Skeletal muscle cell (primary cell): ENCODE measurements at places on chromosomes 13 and 19.

DNA sequence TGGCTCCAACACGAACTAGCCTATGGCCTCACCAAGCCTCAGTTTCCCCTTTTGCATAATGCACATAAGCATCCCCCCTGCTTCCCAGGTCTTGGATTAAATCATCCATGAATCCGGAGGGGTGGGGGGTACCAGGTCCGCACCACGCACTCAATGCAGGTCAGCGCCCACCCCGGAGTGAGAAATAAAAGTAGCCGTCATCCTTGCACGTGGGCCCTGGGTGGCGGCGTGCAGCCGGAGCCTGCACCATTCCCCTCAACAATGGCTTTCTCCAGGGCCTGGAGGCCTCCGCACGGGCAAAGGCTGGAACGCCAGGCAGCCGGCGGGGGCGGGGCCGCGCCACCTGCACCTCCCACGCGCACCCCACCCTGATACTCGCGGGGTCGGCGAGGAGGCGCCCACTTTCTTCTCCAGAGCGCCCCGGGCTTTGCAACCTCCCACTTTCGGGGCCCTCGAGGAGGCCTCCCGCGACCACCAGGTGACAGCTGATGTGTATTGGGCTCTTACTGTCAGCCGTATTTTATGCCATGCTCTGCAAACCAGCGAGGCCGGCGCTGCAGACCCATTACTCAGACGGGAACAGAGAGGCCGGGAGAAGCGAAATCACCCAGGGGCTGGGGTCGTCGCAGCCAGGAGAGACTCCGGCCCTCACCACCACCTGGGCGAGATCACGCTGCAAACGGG, 767 bp upstream of the GADD45B start:
- DNase-seq: no peak

DNA sequence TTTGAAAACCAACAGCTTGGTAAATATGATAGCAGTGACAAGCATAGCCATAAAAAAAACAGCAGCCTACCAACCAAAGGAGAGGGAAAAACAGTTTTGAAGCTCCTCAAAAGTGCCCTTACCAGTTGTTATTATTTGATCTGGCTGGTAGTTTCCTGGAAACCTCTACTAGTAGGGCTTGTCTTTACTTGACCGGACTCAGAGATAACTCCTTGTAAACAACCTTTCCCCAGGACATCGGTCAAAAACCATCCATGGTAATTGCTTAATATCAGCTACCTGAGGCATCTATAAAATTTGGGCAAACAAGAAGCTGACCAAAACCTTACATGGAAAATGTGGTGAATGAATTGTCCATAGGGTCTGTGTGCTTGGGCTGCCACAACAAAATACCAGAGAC, 210.9 kb downstream of the FGF14 start:
- no peak for DNase-seq

DNA sequence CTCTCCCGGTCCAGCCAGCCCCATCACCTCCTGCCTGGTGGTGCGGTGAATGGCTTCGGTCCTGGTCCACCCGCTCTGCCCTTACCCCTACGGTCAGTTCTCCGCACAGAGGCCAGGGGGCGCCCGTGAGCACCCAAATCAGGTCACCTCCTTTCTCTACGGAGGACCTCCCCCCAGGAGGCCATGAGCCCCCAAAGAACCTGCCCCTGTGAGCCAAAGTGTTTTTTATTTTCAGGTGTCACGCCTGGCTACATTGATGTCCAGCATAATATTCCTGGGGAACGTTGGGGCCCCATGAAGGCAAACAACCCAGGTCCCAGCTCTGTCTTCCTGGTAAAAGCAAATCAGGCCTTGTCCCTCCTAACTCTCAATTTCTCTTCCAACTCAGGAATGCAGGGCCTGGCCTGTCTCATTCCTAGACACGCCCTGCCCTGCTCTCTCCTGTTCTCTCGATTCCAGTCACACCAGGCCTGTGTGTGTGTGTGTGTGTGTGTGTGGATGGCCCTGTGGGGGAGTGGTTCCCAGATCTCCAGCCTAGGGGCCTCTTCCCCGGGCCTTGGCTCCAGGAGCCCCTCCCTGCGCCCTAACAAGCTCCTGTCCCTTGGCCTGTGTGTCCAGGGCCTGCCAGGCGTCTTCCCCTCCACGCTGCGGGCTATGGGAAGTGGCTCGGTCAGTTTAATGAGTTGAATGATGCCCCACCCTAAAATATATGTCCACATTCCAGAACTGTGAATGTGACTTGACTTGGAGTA, 9.7 kb upstream of the GIPC1 start:
- peak; percentile 33 for DNase-seq

- DNase-seq: no peak
Measured at GRCh38 chr19:6048793-6049405, 61.4 kb downstream of the RFX2 start.

- no peak for DNase-seq
Measured at GRCh38 chr19:58546019-58546530, 2.2 kb downstream of the TRIM28 start.

GRCh38 chr13:92719868-92720267, 506.7 kb upstream of the GPC6 start:
- no peak for DNase-seq

DNA sequence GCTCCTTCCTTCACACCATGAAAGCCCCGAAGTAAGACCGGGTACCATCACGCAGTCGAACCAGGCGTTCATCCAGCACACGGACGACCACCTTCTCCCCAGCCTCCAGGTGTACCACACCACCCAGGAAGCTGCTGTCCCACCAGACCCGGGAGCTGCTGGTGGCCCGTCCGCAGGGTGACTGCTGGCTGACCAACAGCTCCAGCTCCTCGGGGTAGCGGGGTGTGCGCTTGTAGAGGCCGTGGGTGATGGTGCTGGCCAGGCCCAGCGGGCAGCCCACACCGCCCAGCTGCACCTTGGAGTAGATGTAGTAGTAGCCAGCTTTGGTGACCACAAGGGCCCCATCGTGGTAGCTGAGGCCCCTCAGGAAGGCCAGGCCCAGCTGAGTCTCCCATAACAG, 5.0 kb downstream of the TNFSF14 start:
- DNase-seq: no peak

DNA sequence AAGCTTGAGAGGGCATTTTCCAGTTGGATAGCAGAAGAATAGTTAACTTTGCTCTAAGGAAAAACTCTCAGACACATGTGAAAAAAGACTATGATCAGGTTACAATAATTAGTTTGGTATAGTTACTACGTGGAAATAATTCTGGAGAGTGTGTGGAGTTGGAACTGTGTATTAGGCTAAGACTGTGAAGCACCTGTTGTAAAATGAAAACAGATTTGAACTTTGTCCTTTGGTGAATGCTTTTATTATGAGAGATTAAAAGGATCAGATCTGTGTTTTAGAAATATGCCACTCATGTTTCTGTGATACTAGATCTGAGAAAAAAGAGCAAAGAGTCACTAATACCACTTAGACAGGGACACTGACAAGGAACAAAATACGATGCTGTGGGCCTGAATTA, 807.5 kb upstream of the ATXN8OS start:
- no peak for DNase-seq

- peak; percentile 99 for DNase-seq
Measured at GRCh38 chr13:42720113-42720857, 61.1 kb upstream of the FAM216B start.

DNA sequence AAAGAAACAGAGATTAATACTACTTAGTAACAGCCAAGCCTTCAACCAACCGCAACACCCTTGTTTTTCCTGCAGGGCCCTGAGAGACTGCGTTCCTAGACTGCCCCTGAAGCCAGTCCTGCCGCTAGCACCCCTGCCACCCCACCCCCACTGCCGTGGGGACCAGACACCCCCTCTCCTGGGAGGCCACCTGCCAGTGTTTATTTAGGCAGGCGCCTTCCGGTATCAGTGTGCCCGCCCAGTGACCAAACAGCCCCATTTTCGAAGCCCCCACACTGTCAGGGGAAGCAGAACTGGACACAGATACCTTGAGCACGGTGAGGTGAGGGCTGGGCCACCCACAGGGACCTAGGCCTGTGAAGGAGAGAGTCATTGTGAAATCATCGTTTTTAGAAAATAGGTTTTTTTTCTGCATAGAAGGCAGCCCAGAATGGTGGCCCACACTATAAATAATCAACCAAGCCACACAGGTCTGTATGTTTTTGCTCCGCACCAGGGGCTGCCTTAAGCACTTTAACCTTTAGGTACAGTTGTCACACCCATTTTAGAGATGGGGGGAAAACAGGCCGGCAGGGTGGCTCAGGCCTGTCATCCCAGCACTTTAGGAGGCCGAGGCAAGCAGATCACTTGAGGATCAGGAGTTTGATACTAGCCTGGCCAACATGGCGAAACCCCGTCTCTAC, 3.5 kb upstream of the TLE5 start:
- DNase-seq: no peak

DNA sequence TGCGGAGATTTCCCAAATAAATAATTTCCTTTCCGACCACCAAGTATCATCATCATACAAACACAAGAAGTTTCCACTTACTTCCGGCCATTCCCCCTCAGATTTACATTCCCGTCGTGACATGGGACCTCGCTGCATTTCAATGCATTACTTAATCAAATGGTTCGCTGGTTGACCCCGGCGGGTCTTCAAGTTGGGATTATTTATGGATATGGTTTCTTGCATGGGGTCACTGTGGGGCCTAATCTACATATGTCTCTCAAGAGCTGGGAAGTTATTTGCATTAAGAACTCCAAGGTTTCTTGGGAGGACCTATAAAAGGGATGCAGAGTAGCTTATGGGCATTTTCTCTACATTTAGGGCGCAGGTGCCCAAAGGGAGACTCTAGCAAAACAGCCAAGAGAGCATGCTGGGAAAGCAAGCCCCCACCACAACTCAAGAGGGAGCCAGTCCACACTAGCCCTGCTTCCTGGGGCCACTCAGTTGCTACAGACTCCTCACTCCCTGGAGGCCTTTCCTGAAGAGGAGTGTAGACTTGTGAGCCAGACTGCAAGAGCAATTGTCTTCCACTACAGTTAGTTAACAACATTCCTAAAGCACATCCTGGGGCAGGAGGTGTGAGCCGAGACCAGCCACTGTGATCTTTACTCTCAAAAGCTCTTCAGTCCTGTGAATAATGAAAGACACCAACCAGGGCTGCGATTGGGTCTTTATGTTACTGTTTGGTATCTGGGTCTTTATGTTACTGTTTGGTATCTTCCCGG, 125.3 kb downstream of the KATNAL1 start:
- DNase-seq: no peak

DNA sequence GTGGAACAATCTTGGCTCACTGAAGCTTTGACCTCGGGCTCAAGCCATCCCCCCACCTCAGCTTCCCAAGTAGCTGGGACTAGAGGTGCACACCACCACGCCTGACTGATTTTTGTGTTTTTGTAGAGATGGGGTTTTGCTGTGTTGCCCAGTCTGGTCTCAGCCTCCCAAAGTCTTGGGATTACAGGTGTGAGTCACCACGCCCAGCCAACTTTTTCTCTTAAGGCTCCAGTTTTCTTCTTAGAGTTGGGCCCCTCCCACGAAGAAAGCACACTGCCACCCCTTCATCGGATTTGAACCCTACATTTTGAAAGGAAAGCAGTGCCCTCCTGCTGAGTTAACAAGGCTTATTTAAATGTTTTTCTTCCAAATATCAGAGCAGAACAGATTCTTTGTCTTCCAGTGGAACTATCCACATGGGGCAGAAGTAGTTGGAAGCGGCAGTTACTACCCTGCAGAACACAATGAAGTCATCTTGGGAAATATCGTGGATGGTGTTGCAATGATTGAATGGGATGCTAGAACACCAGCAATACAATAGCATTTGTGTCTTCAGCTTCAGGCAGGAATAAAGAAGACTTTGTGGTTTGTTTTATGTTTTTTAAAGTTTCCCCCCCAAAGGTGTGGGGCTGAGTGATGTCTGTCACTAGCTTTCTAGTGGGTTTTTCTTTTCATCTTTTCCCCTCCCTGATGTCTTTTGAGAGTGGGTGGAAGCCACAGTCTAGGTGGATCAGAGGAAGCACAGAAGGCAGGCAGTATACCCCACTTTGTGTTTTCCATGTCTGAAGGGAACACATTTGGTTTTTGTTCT, 8.9 kb downstream of the ACTN4 start:
- no peak for DNase-seq

- peak; percentile 66 for DNase-seq
Measured at GRCh38 chr13:93146584-93147297, 79.9 kb upstream of the GPC6 start.

DNA sequence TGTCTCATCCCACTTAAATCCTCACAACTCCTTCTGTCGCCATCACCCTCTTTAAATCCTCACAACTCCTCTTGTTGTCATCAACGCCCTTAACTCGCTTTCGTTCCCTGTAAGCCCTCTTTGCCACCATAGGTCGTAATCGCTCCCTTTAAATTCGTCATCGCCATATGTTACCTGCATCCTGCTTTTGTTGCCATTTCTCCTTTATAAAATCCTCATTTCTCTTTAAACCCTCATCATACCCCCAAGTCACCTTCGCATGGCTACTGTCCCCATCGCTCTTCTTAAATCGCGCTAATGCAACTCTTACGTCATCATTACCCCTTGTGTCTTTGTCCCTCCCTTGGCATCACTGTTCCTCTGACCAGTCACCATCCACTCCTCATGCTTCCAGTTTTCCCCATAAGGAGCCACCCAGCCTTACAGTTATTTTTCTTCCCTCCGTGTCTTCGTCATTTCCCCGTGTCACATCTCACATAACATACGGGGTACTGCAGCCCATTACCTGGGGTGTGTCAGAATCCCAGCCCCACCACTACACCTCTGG, 539 bp downstream of the PLD3 start:
- DNase-seq: no peak

- DNase-seq: no peak
Measured at GRCh38 chr19:14059093-14059480, 2.8 kb downstream of the PALM3 start.

DNA sequence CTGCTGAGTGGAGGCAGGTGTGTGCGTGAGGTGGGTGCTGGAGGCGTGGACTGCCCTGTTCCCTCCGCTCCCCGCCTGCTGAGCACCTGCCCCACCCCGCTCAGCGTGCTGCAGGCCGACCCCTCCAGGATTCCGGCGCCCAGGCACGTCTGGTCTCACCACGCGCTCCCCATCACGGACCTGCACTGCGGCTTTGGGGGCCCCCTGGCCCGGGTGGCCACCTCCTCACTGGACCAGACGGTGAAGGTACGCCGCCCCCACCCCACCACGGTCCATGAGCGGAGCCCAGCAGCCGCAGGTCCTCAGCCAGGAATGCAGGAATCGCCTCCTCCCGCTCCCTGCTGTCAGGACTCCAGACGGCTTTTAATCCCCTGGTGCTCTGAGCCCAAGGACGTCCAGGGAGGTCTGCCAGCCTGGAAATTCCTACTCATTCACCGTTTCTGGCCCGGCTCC, 6.0 kb downstream of the WDR18 start:
- no peak for DNase-seq
